ENCODE measurements at places on chromosomes 2 and 18.

DNA sequence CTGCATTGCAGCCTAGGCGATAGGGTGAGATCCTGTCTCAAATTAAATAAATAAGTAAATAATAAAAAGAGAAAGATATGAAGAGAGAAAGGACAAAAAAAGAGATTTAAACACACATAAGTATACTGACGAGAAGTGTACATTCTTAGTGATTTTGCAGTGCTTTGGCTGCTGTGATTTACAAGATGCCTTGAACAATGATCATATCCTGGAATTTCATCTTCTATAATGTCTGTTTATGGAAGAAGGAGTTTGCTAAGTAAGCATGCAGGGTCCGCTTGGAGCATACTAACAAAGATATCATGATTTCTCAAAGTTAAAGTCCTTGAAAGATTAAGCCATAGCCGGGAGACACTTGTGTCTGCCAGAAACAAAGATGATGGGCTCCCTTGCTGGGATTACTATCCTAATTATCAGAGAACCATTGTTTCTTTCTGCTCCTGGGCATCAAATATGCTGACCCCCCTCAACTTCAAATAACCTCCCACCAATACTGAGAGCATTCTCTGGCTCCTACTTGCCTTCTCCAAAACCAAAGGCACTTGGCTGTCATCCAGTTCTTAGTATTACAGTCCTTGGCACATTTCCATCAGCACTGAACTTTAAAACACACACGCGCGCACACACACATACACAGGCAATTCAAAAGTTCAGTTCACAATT, 47.5 kb upstream of the STAM2 start:
- DNase-seq, result peak; percentile 35

DNA sequence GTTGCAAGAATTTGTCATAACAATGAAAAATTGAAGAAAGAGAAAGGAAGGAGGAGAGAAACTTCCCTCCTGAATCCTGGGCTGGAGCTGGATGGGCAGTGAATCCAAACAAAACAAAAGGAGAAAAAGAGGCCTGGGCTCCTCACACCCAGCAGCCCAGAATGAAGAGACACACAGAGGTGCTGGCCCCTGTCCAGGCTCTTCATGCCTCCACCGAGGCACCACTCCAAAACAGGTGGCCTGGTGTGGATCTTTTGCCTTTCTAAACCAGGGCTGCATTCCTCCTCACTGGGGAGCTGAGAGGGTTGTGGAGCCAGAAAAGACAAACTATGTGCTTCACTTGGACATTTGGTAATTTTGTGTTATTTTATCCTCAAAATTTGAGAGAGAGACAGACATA, 76.0 kb downstream of the FAM124B start:
- DNase-seq, result no peak

DNA sequence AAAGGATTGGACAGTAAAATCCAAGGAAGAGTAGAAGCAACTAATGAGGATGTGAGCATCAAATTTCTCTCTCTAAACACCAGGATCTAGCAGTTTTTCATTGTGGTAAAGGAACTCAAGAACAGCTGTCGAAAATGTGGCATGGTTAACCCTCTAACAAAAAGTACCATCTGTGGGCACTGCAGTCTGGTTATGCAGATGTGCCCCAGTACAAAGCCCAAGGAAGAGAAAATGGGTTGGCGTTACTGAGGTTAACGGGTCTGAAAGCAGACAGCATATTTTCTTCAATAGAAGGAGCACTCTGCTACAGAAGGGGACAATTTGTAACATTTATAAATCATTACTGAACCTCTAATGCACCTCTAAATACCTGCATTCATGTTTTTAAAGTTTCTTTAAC, 253.0 kb upstream of the HNRNPA3 start:
- DNase-seq, result no peak

GRCh38 chr2:186950694-186951093, 101.7 kb upstream of the ZSWIM2 start:
- no peak for DNase-seq

DNA sequence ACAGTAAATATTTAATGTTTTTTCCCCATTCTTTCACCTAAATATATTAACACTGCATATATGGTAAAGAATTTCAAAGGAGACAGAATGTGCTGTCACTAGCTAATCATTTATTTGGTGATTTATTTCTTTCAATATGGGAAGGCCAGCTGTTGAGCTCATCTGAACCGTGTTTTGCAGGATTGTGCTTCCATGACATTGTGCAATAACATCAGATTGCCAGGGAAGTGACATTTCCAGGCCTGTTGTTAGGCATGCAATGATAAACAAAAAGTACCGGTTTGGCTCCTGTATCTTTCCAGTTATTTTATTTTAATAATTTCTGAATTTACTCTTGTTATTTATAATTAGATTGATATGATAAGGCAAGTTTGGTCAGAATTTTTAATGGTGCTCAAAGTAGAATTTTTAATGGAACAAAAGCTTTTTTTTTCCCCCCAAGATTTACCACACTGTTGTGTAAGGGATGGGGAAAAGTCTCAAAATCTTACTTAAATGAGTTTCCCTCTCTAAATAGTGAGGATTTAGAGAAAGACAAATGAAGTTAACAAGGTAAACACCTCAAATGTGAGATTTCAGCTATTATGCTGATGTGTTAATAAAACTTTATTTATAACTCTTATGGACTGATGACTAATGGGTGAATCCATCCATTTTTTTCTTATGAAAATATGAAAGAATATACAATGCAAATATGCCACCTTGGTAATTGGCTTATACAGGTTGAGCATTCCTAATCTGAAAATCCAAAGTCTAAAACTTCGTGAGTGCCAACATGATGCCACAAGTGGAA, 52.7 kb downstream of the MALT1 start:
- DNase-seq, result no peak

DNA sequence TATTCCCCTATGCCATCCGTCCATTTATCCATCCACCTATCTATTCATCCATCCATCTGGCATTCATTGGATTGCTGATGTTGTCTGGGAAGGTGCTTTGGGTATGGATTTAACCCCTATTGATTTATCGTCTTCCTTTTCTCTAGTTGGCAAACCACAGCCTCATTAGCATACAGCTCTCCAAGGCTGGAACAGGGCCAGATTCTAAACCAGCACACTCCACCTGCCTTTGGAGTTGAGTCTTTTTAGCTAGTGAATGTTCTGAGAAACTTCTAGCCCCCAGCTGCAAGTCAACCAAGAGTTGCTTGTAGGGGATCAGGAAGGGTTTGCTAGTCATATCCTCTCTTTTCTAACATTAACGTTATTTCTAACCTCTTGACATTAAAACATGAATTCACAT, 90.7 kb downstream of the NRP2 start:
- no peak for DNase-seq

GRCh38 chr2:234797566-234798250, 154.1 kb upstream of the SH3BP4 start:
- DNase-seq, result no peak

GRCh38 chr18:27057519-27058234, 127.4 kb downstream of the CHST9 start:
- no peak for DNase-seq

GRCh38 chr18:70520867-70521266, 232.0 kb downstream of the SOCS6 start:
- no peak for DNase-seq

DNA sequence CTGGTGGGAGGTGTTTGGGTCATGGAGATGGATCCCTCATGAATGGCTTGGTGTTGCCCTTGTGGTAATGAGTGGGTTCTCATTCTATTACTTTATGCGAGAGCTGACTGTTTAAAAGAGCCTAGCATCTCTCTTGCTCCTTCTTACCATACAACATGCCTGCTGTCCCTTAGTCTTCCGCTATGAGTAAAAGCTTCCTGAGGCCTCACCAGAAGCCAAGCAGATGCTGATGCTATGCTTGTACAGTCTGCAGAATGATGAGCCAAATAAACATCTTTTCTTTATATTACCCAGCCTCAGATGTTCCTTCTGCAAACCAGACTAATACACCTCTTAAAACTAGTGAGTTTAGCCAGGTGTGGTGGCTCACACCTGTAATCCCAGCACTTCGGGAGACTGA, 23.1 kb downstream of the EVA1A start:
- DNase-seq, result no peak

DNA sequence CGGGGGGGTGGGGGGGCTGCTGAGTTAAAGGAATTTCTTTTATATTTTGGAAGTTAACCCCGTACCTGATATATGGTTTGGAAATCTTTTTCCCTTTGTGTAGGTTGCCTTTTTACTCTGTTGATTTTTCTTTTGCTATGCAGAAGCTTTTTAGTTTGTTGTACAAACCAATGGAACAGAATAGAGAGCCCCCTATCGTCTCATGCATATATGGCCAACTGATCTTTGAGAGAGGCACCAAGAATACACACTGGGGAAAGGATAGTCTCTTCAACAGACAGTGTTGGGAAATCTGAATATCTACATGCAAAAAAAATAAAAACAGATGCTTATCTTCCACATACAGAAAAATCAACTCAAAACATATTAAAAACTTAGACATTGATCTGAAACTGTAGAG, 647.8 kb upstream of the KLHL29 start:
- no peak for DNase-seq

DNA sequence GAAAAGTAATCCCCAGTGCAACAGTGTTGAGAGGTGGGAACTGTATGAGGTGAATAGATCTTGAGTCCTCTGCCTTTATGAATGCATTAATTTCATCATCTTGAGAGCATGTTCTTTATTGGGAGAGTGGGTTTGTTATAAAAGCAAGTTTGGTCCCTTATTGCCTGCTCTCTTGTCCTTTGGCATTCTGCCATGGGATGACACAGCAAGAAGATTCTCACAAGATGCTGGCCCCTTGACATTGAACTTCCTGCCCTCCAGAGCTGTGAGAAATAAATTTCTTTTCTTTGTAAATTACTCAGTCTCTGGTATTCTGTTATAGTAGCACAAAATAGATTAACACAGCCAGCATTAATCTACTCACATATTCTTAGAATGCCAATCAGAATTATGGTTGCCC, 108.6 kb downstream of the EHBP1 start:
- no peak for DNase-seq

- no peak for DNase-seq
Measured at GRCh38 chr18:9016633-9017166, 85.8 kb upstream of the NDUFV2 start.

DNA sequence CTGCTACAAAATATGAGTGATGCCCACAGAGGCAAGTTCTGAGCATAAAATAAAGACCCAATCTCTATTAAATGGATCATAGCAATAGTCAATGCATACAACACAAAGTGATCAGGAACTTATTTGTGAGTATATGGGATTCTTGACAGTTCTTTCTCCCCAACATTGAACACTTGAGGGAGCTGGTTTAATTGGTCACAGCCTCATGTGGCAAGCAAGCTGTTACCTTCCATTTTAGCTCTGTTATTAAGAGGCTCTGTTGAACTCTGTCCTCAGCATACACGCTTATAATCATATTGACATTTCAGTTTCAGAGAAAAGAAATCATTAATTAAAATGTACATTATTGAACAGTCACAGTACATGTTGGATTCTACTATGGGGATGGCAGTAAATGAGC, 37.6 kb upstream of the PAX3 start:
- no peak for DNase-seq

GRCh38 chr18:45825258-45826044, at the start of gene SIGLEC15:
TSS of gene SIGLEC15 (plus strand) at chr18:45825675. CDS start at chr18:45825729, 54 bp downstream.
- no peak for DNase-seq

DNA sequence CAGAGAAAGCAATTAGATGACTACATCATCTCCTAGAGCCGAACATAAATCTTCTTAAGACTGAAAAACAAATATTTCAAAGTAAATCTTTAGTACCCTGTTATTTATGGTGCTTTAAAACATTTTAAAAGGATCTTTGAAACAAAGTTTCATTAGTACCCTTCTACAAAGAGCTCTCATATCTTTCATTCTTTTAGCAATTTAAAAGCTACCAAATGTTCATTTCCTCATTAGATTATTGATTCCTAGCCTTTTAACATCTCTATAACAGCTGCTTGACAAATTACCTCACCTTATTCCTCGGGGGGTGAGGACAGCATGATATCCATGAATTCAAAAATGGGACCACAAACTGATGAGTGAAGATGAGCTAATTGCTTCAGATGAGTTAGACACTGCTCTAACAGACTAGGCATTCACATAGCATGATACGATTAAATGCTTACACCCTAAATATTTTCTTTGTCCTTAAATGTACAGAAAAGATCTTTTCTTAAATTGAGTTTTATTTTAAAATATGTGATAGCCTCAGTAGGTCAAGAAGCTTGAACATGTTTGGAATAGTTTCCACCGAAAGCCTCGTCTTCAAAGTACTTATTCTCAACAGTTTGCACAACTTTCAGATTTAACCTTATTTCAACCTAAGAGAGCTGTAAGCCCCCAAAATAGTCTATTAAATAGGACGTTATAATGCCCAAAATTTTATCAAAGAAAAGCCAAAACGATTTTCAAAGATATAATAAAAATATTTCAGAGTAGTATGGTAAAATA, 2.1 kb downstream of the ATAD2B start:
- DNase-seq, result no peak

DNA sequence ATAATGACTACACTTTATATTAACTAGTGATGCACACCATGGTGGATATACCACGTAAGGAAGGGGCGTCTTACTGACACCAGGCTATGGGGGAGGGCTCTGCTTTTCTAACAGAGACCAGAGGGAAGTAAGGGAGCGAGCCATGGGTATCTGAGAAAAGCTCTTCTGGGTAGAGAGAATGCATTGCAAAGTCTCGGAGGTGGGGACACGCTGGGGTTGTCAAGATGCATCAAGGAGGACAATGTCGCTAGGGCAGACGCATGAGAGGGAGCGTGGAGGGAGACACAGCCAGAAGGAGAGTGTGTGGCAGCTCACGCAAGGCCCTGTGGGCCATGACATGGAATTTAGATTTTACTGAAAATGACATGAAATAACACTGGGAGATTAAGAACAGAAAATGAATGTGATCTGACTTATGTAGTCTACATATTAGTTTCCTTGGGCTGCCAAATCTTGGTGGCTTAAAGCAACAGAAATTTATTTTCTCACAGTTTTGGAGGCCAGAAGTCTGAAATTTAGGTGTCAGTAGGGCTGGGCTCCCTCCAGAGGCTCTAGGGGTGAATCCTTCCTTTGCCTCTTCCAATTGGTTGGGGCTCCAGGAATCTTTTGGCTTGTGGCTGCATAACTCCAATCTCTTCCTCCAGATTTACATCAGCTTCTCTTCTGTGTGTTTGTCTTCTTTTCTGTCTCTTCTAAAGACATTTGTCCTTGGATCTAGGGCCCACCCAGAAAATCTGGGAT, 352.2 kb downstream of the CYRIA start:
- no peak for DNase-seq

DNA sequence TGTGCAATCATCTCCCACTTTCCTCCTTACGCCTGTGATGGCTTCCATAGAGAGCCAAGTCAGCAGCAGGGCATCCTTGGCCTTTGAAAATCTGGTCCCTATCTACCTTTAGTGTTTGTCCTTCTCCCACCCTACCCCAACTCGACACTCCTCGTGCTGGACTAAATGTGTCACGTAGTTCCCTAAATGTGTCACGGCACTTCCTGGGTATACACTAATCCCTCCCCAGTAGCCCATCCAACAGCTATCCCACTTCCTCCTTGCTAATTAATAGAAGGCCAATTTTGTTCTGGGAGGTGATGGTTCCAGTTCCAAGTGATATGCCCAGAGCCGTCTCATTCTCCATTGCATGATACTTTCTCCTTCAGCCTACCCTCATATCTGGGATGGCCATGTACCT, 36.5 kb upstream of the ZFP36L2 start:
- DNase-seq, result no peak
